Brain pericyte (primary cell): ENCODE measurements at places on chromosomes 4 and X.

DNA sequence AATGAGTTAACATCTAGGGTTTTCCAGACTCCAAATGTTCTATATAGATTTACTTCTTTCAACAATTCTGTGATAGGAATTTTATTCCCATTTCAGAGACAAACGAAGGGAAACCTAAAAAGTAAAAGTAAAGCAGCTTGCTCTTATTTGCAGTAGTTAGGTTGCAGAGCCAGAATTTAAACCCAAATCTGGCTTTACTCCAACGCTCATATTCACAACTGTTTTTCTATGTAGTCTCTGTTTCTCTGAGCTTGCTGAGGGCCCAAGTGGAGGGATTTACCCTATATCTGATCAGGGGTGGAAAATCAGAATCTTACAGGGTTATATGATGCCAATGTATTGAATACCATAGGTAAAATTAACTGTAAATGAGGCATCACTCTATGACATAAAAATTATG lies 599.1 kb upstream of the GRIA3 start:
- DNase-seq = no peak

GRCh38 chr4:15075875-15076274 lies 73.6 kb downstream of the CPEB2 start:
- no peak for DNase-seq

DNA sequence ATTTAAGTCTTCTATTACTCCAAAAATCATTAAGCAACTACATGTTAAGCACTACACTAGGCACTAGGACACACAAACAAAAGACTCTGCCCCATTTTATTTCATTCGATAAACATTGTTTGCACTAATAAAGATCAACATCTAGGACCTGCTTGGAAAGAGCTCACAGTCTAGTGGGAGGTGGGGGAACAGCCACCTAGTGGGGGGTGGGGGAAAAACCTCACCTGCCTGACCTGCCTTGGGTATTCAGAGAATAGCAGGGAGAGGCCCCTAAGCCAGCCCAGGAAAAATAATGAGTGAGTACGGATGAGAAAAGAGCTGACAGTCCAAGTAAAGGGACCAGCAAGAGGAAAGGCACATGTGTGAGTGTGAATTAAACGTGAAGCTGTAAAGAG lies 52.2 kb downstream of the PRDM5 start:
- no peak for DNase-seq

GRCh38 chr4:187075514-187075913 lies 351.9 kb upstream of the FAT1 start:
- no peak for DNase-seq

- DNase-seq = no peak
Measured at GRCh38 chrX:18075603-18076002, 145.1 kb downstream of the BEND2 start.

- DNase-seq = no peak
Measured at GRCh38 chr4:102684610-102685052, 76.1 kb downstream of the MANBA start.

GRCh38 chrX:31098079-31098478 lies 26.2 kb upstream of the FTHL17 start:
- no peak for DNase-seq
